Stimulated activated CD4-positive, alpha-beta T cell treated with anti-CD3 and anti-CD28 coated beads, Interleukin-1b, Interleukin-23, amount 100 ng/mL, for 24 hours (primary cell): ENCODE measurements at places on chromosomes 7 and 10.
A peak's percentile ranks its signal among the peaks of the same experiment; 100 is the strongest.

GRCh38 chr10:50635286-50635685, 11.5 kb upstream of the SGMS1 start:
- DNase-seq, result no peak

DNA sequence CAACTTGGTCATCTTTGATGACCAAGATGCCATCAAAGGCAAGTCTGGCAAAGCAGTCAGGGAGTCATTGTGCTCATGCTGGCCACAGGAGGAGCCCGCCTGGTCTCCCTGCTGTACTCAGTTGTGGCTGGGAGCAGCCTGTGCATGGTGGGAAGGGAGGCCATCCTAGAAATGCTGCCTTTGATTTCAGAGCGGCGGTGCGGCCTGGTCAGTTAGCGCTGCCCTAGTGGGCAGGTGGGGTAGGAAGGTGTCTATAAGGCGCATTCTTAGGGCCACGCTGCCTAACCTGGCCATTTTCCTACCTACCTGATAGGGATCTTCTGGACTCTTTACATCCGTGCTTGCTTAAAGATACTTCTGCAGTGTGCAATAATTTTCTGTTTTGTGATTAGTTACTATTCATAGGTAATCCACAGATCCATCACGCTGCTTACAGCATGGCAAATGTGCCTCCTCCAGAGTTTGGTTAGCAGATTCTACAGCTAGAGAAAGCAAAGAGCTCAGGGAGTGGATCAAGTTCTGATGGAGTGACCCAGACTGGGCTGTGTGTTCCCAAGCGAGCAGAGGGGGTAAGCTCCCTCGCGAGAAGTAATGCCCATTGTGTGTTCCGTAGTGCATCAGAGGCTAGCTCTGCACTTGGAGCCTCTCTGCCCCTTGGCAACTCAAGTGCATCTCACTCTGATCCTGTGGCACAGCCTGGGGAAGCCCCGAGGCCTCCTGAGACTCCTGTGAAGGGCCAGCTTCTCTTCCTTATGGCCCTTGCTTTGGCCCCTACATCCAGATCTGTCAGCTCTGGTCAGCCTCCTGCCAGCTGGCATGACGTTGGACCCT, 970.1 kb upstream of the ZNF722 start:
- DNase-seq, result no peak

- DNase-seq, result peak; percentile 13
Observed at GRCh38 chr7:112938863-112939573, 147.6 kb downstream of the GPR85 start.

GRCh38 chr7:28433699-28434219, 21.4 kb downstream of the CREB5 start:
- no peak for DNase-seq

GRCh38 chr10:64091897-64092296, 570.7 kb downstream of the REEP3 start:
- DNase-seq, result no peak
